Motor neuron (in vitro differentiated cells): ENCODE measurements at places on chromosomes 11 and 22. TPM values are rescaled to one million over a fixed set of nuclear protein-coding genes. Genes with fewer than 3 reads are reported as not detected.

Gene DBX1
- 1.4 and 1.5 TPM in 2 replicates for total RNA-seq

Gene MYOD1
- not detected in 2 replicates for total RNA-seq

GRCh38 chr22:44206696-44207095, 26.0 kb downstream of the PARVG start:
- ATAC-seq: no peak

Gene GNG3
- total RNA-seq: 162 and 171 TPM in 2 replicates

GRCh38 chr11:120995184-120995583, 28.7 kb upstream of the TBCEL start:
- ATAC-seq: no peak

- ATAC-seq: no peak
These were observed 295.0 kb downstream of the NTM start for GRCh38 chr11:131665344-131665968.

DNA sequence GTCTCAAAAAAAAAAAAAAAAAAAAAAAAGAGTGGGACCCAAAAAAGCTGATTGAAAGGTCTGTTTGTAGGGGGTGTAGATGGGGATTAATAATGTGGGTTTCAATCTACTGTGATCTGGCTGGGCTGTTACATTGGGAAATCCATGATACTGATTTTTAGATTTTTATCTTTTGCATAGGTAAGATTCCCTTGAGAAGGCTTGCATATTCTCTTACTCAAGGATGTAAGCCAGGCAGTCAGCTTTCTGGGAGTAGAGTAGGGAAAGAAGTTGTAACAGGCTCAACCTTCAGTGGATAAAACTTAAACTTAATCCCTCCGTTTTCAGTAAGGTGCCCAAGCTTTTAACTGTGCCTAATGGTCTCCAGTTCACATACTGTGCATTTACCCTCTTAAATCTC, 1.9 kb upstream of the CHEK1 start:
- ATAC-seq: no peak

Gene APOBEC3B
- total RNA-seq: 0.31 and 0.33 TPM in 2 replicates

Gene SERHL2
- 1.7 and 2.1 TPM in 2 replicates for total RNA-seq

DNA sequence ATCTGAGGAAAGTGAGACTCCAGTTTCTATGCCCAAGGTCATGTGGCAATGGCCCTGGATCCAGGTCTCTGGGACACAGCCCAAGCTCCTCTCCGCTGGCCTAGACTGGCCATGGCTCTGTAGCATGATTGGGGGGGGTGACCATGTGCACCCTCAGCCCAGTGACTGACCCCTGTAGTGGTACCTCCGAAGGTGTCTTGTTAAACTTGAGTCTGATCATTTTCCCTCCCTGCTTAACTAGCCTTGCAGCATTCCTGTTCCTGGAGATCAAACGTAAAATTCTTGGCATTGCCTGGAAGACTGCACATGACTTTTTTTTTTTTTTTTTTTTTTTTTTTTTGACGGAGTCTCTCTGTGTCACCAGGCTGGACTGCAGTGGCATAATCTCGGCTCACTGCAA, 1116.0 kb downstream of the TBC1D22A start:
- no peak for ATAC-seq

DNA sequence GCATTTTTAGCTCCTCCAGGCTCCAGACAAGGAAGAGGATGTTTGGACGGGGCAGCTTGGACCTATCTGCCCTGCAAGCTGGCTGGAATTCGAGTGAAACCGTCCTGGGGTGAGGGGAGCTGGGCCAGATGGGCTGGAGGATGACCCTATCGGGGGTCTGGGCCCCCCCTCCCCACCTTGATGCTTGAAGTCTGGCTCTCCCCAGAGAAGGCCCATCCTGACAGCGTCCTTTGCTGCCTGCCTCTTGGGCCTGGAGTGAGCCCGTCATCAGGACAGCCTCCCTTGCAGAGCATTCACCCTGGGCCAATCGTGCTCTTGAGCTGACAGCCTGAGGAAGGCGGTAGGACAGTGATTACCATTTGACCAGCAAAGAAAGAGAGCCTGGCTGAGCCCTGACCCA, 5.3 kb upstream of the PDGFB start:
- ATAC-seq: no peak

DNA sequence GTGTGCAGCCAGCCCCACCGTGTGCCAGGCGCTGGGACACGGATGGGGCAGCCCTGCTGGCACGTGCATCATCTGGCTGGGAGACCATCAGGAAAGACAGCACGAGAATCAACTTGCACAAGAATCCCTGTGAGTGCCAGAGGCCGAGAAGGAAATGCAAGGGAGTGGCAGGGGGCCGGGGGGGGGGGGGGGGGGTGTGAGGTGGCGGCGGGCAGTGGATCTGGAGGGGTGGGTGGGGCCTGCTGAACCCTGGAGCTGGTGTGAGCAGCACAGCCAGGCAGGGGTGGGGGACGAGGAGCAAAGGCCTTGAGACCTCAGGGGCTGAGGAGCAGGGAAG, 14.0 kb upstream of the FLRT1 start:
- peak; percentile 68 for ATAC-seq

DNA sequence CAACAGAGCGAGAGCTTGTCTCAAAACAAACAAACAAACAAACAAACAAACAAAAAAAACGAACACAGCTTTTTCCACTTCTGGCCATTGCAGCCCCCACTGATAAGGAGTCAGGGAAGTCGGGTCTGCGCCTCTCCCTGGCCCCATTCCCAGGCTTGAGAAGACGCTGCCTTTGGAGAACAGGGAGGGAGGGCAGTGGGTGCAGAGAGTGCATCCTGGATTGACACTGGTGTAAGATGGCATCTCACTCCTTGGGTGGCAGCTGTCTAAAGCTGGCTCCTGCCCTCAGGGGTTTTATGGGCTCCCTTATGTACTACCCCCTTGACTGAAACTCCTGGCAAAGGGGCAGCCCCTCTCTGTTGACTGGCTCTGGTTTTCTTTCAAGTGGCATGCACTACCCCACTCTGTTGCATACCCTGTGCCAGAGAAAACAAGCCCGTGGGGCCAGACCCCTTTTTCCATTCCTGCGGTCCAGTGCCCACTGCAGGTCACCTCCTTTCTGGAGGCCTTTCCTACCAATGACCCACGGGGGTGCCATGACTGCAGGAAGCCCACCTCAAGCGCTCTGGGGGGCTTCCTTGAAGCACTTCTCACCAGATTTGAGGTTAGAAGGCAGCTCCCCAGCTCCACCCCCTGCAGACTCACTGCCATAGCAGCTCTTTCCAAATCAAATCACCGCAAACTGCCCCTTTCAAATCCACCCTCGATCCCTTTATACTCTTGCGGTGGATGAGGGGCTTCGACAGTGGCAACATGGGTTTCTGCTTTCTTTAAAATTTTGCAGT, 12.7 kb downstream of the DRAP1 start:
- no peak for ATAC-seq

- ATAC-seq: no peak
These were observed 72.4 kb upstream of the USP47 start for GRCh38 chr11:11769362-11769761.

DNA sequence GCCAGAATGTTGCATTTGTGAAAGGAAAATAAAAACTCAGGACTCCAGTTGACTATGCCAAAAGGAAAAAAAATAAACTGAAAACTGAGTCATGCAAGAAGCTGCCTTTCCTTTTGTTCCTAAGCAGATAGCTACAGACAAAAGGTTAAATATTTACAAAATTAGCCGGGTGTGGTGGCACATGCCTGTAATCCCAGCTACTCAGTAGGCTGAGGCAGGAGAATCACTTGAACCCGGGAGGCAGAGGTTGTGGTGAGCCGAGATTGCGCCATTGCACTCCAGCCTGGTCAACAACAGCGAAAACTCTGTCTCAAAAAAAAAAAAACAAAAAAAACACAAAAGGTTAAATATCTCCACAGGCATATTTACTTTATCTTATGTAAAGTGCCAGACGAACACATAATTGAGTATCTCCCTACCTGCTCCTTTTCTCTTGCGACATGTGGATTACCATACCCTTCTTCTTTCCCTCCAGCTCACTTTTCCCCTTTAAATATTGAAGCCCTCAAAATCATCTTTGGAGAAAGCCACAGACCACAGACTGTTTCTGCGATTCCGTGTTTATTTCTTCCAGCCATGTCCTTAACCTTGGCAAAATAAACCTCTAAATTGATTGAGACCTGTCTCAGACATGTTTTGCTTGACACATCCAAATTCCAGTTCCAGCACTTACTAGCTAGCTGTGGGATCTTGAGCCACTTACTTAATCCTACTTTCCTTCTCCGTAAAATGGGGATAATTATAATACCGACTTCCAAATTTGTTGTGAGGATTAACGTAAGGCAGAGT, 2.3 kb upstream of the SMPD1 start:
- ATAC-seq: no peak

GRCh38 chr11:35546317-35546716, 20.9 kb upstream of the PAMR1 start:
- no peak for ATAC-seq

Gene CNGA4
- total RNA-seq: 0.91 TPM in 1 of 2 replicates, not detected in the other

Gene TEX54
- total RNA-seq: 4.8 and 5.2 TPM in 2 replicates

GRCh38 chr22:44735518-44736428, 16.6 kb upstream of the ARHGAP8 start:
- peak; percentile 10 for ATAC-seq

- no peak for ATAC-seq
These were observed 133.5 kb downstream of the CD44 start for GRCh38 chr11:35272391-35272902.

DNA sequence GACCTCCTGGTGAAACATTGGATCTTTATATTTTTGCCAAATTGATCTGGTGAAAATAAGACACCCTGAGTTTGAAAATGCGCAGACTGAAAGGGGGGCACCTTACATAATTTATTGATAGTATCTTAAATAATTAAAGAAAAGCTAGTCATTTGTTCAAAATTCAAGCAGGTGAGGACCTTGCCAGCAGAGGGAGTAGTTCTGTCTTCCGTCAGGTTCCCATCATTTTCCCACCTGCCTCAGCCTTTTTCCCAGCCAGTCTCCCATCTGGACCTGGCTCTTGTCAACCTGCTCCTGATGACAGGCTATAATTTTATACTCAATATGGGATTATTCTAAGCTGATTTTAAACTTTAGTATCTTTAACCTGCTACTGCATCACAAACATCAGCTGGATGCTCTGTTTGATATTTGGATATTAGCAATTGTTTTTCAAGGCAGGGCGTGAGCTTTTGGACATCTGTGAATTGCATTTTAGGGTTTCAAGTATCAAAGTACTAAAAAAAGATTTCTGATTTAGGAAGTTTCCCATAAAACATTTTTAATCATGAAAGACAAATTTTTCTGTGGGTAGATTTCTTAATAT, 132.0 kb downstream of the ELP4 start:
- no peak for ATAC-seq

Gene NEFH
- total RNA-seq: 16.4 and 18.7 TPM in 2 replicates

- ATAC-seq: peak; percentile 67
These were observed 104.0 kb downstream of the CACNA1I start for GRCh38 chr22:39674536-39674935.

GRCh38 chr22:27163162-27164137, 506.1 kb downstream of the MIAT start:
- ATAC-seq: no peak

DNA sequence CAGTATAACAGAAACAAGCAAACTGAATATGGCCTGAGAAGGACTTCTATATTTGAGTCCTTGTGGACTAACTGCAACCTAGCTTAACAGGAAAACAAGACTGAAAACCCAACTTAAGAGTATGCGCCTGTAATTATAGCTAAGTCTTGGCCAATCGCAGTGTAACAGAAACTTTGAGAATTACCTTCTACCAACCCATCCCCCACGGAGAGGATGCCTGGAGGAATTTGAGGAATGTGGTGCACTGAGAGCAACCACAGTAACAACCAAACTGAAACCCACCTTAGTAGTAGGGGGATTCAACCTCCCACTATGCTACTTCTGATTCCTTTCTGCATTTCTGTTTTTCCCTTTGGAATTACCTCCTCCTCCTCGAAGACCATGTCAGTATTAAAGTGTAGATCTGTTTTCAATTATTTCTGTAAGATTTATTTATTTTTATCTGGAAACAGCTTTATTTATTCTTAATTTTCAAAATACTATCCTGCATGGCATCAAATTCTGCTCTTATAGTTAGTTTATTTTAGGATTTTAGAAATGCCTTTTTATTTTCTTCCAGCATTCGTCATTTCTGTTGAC, 393.6 kb downstream of the KCNA4 start:
- ATAC-seq: no peak

Gene PHLDB1
- 51.9 and 54.1 TPM in 2 replicates for total RNA-seq

DNA sequence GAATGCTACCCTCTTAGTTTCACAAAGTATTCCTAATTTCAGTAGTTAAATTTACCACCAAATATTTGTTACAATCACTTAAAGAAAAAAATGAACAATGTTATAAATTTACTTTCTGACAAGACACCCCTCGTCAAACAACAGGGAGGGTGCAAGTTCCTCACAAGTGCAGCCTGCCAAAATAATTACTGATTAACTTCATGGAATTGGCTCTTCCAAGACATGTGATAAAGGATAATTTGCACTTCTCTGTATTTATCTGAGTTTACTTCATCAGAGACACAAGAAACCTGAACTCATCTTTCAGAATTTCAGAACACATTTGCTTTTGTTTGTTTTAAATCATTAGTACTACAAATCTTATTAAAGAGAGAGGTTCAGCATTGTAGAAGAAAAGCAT, 66.5 kb downstream of the LARGE2 start:
- no peak for ATAC-seq

Gene MYH9
- total RNA-seq: 104 and 142 TPM in 2 replicates
